NCI-H69 (cell line): ENCODE measurements at places on chromosomes 6 and 20.
A peak's percentile ranks its signal among the peaks of the same experiment; 100 is the strongest.

GRCh38 chr6:158111987-158112386 is 56.1 kb downstream of the SERAC1 start:
- DNase-seq: no peak

DNA sequence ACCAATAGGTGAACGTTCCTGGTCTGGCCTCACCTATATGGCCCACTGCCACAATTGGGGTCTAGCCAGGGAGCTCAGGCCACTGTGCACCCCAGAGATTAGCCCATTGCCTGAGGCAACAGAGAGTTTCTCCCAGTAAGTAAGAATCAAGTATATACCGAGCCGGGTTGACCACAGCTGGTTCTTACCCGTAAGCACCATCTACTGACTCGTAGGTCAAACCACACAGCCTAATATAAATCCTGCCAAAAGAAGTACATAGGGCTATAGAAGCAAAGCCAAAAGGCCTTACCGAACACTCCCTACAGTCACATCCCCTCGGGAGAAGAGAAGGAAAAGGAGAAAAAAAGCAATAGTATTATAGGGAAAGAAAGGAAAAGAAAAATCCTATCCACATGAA is 463.6 kb upstream of the GJE1 start:
- no peak for DNase-seq

- no peak for DNase-seq
These were observed 268.0 kb upstream of the JARID2 start for GRCh38 chr6:14977747-14978382.

GRCh38 chr6:158715330-158716311 is 65.8 kb downstream of the SYTL3 start:
- no peak for DNase-seq

DNA sequence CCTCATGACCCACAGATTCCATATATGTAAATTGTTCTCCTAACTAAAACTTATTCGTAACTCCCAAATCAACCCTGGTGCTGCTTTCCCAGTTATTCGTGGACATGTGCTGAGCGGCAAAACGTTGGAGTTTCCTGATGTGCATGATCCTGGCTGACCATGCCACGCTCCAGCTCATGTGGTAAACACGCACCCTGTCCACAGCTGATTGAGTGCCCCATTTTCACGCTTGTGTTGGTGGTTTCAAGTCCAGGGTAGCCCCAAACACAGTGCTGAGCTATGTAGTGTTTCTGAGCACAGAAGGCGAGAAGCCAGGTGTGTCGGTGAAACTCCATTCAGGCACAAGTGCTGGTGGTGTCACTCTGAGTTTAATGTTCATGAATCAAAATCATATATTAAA is 19.1 kb upstream of the FOXC1 start:
- DNase-seq: no peak

GRCh38 chr6:45781890-45782289 is 233.8 kb downstream of the CLIC5 start:
- DNase-seq: no peak

- DNase-seq: peak; percentile 18
These were observed 13.3 kb downstream of the PMEPA1 start for GRCh38 chr20:57696401-57696961.

- DNase-seq: no peak
These were observed 3.4 kb upstream of the UST start for GRCh38 chr6:148743476-148743875.

- DNase-seq: no peak
These were observed 44.4 kb downstream of the PRKN start for GRCh38 chr6:162683135-162683534.

- DNase-seq: no peak
These were observed 42.5 kb downstream of the SLC2A4RG start for GRCh38 chr20:63782051-63782471.

DNA sequence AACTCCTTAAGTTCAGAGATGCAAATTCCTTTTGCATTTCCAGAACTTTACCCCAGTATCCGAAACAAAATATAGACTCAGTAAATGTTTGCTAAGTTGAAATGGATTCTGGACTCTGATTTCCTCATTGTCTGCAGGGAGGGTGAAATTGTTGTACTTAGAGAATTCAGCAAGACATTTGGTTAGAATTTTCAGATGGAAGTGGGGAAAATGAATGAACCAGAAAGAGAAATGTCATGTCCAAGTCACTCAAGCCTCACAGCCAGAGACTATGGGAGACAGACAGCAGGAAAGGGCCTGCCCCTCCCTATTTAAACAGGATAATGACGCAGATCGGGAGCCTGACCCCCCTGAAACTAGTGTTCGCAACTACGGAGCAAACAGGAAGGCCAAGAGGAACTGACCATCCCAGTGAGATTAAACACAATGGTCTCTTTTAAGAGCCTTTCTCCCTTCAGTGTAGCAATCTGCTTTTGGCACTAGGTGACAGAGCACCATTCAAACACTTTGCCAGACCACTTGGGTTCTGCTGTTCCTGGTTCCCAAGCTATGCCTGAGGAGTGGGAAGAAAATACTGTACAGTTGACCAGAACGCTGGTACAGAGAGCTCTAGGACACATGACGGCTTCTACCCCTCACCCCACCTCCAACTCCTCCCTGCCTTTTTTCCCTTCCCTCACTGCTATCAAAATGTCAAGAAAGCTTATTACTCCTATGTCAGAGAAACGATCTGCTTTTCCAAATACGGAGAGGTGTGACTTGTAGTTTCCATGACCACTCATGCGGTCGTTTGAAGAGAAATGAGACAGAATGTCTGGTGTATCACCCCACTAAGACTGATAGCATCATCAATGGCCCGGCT is 13.7 kb downstream of the NEDD9 start:
- no peak for DNase-seq

DNA sequence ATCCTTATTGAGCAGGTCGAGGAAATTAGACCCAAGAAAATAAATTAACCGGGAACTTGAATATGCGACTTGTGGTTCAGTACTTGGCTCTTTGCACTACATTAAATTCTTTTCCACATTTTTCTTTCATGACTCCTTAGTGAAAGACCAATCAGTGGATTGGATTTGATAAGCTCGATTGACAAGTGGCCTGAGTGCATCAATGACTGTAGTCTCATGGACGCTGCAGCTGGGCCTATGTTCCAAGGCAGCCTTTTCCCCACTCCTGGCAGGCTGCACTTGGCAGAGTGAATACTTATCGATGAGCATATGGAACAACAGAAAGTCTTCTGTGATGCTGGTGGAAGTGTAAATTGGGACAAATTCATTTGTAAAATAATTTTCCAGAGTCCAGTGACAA is 210.8 kb upstream of the EXOC2 start:
- no peak for DNase-seq

DNA sequence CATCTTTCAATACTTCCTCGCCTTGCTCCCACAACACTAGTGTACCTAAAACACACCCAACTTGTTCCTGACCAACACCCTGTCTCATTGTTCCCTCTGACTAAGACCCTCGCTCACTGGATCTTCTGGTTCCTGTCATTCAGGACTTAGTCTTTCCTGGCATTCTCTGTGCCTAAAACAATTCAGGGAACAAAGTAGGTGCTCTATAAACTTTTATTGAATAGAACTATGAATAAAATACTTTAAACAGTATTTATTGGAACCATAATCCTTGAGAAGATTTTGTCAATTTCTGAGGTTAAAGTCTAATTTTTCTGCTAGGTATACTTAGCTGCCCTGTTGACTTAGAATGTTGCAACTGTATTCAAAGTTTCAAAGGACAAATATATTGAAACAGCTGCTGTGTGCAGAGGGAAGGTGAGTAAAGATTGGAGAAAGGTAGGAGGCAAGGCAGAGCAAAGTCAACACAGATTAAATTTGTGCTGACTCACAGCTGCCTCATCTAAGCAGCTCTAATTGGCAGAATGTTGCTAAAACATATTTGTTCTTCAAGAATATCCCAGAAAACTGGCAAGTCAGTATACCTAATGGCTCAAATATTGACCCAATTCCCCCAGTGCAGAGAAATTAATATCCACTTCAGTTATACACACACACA is 37.6 kb downstream of the GSTA2 start:
- peak; percentile 96 for DNase-seq

GRCh38 chr6:1747003-1747402 is 137.3 kb downstream of the FOXC1 start:
- DNase-seq: peak; percentile 21

- DNase-seq: no peak
These were observed 82.2 kb upstream of the LRFN2 start for GRCh38 chr6:40669343-40669742.

GRCh38 chr6:163354761-163355425 is 59.6 kb upstream of the QKI start:
- no peak for DNase-seq

GRCh38 chr6:44156494-44157151 is 2.0 kb upstream of the CAPN11 start:
- no peak for DNase-seq

DNA sequence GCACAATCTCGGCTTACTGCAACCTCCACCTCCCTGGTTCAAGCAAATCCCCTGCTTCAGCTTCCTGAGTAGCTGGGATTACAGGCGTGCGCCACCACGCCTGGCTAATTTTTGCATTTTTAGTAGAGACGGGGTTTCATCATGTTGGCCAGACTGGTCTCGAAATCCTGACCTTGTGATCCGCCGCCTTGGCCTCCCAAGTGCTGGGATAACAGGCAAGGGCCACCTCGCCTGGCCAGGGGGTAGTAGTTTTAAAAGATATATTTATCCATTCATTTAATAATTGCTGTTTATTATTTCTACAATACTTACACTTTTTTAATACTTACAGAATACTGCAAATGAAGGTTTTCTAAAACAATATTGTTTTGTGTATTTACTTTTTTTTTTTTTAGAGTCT is 15.5 kb upstream of the DDX27 start:
- DNase-seq: no peak

DNA sequence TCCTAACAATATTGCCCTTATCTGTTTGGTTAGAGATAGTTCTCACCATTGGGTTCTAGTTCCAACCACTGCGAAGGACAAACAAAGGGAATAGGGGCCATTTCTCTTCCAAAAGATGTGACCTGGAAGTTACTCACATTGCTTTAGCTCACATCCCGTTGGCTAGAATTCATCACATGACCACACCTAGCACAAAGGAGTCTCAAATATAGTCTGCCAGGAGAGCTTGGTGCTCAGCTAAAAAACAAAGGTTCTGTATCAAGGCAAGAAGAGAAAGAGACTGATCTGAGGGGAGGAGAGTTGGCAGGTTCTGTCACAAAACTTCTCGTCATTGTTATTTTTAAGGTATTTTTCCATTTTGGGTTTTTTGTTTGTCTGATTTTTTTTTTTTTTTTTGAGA is 69.8 kb upstream of the GNRH2 start:
- no peak for DNase-seq

- DNase-seq: no peak
These were observed 920.0 kb downstream of the TFAP2A start for GRCh38 chr6:9494864-9495263.

DNA sequence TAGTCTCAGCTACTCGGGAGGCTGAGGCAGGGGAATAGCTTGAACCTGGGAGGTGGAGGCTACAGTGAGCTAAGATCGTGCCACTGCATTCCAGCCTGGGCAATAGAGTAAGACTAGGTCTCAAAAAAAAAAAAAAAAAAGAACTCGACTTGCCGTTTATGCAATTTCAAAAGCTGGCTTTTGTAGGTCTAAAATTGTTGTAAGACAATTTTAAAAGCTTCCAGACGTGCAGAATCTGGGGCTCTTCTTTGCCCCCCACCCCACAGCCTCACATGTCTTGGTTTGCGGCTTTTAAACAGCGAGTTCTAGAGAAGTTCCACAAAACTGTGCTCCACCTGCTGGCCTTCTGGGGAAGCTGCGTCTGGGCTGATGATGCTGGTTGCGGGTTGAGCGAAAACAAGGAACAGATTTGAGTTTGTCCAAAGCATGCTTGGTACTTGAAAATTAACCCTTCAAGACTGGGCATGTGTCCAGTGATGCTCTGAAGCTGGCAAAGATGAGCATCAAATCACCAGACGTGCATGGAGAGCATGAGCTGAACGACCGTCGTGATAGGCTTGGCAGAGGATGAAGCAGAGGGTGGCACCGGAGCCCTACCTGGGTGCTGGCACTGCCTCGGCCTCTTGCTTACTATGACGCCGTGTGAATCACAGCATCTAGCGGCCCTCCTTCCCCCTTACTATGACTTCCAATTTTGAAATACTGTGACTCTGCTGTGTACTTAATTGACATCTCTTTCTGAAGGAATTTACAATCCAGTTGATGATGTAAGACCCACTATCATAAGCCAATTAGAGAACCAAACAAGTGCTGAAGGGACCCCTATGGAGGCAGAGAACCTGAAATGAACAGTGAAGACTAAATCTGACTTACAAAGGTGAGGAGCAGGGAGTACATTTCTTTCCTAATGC is 171.4 kb downstream of the GMPR start:
- peak; percentile 75 for DNase-seq

- no peak for DNase-seq
These were observed 495.5 kb upstream of the MAP3K7 start for GRCh38 chr6:91082311-91082832.

GRCh38 chr6:44176762-44177509 is 18.3 kb downstream of the CAPN11 start:
- DNase-seq: no peak

DNA sequence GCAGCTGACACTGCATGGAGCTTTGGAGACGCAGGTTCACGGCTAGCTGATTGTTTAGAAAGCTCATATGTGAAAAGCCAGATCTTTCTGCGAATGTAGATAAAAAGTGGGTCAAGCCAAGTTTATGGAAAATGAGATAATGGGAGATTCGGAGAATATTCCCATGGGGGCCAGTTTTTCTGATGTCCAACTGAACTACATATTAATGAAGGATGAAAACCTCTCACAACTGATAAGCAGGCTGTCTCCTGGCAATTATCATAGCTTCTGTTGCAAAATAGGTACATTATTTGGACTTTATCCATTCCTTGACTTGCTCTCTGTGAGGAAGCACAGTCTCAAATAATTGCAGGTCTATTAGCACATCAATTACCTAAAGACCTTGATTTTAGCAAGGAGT is 21.1 kb downstream of the HDGFL1 start:
- DNase-seq: no peak

DNA sequence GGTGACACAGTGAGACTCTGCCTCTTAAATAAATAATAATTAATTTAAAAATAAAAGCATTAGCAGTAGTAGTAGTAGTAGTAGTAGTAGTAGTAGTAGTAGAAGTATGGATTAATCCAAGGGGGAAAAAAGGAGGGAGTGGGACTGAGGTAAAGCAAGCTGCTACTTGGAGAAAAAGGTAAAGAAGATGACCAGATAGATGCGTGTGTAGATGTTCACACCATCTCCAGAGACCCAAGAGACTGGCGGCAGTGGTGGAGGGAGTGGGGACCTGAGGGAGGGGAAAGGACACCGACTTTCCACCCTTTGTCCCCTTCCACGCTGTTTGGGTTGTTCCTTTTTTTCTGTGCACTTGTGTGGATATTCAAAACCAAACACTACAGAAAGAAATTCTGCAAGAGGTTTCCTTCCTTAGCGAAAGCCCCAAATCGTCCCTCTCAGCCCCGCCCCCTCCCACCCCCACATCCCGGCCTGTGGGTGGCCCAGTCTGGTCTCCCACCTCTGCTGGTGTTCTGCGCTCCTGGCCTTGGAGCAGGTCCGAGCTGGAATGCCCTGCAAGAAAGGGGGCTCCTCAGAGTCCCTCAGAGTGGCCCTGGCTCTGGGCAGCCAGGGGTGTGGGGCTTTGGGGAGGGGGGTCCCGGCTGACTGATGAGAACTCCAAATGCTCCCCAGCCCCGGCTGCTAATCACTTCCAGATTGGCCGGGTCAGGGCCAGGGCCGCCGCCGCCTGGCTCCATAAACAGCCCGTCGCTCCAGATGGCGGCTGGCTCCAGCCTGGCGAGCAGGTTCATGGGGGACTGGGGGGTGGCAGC is 60.2 kb downstream of the UBE2V1 start:
- peak; percentile 30 for DNase-seq
